ENCODE measurements at places on chromosomes 13 and 19.

DNA sequence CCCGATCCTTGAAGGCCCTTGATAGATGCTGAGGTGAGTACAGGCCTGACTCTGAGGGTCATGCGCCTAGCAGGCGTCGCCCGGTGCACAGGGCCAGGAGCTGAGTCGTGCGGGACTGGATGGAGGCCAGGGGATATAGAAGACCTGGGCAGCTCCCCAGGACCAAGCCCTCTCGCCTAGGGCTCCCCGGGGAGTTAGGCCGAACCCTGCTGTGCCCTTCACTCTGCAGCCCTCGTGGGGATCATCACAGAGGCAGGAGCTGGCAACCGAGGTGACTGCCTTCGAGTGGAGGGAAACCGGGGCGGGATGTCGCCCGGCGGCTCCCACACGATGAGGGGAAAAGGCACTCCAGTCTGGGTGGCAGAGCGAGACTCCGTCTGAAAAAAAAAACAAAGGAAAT is 11.7 kb downstream of the CSNK1G2 start:
- no peak for DNase-seq

DNA sequence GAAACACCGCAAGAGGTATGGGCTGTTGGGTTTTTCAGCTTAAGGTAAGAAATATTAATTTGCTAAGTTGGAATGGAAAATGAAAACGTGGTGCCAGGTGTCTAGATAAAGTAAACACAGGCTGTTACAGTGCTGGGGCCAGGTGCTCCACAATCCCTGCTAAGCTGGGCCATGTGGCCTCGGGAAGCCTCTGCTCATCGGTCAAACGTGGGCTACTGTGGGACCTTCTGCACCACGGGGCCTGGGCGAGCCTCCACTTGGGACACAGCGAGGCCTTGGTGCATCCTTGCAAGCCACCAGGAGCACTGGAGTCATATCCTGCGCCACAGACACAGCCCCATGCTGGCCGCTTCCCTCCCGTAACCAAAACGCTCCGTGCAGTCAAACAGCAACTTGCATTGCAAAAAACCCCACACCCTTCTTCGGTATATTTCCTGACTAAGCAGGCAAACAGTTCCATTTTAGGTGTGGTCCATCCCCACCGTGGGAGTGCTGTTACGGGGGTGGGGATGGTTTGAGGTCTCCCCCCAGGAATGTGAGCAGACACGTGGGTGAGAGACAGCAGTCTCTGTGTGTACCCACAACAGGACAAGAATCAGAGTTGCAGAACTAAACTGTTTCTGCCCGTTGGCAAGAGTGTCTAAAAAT is 96.3 kb upstream of the SOX1 start:
- no peak for DNase-seq

- DNase-seq, result no peak
Measured at GRCh38 chr19:12260236-12260635, 34.4 kb downstream of the ZNF44 start.

GRCh38 chr19:55488986-55489710 is 912 bp downstream of the SSC5D start:
- DNase-seq, result no peak

DNA sequence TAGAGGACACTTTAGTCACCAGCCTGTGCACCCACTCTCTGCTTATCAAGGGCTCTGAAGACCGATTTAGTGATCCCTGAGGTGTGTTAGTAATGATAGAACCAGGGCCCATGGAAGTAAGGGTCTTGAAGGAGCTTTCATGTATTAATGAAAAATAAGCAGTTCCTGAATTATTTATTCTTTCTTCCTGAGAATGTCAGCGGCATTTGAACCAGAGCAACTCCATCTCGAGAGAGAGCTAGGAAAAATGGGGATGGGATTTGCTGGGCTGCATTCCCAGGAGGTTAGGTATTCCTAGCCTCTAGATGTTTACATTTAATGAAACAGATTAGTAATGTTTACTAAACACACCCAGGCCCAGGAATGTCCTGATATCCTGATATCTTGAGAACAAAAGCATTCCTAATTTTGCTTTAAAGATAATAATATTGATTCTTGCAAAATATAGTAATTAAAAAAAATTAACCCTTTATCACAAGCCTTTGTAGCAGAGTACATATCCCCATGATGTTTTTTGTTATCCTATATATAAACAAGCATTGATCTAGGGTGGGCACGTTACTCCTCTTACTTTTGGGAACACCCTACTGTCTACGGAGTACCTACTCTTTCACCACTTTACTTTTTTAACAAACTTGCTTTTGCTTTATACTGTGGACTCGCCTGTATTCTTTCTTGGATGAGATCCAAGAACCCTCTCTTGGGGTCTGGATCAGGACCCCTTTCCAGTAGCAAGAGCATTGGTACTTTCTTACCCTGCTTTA is 63.1 kb downstream of the COG3 start:
- DNase-seq, result no peak

GRCh38 chr19:16327501-16327900 is 2.9 kb downstream of the KLF2 start:
- no peak for DNase-seq

DNA sequence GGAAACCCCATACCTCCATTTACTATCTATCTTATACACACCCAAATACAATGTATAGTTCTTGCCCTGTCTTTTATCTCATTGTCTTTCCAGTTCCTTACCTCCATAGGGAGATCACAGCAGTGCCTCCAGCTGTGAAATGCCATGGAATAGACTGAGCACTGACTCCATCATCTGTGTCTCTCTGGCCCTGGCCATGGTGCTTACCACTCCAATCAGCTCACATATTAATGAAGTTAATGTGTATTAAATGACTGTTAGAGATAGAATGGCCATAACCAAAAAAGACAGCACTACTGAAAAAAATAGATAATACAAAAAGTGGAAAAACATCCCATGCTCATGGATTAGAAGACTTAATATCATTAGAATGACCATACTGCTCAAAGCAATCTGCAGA is 240.4 kb upstream of the SOX21 start:
- no peak for DNase-seq

GRCh38 chr13:44300895-44301638 is 72.6 kb upstream of the SERP2 start:
- peak; percentile 62 for DNase-seq

GRCh38 chr19:4831304-4831978 is at the start of gene TICAM1:
TSS of gene TICAM1 (minus strand) at chr19:4831712. CDS start at chr19:4818377, 13,335 bp downstream.
- DNase-seq, result peak; percentile 44

DNA sequence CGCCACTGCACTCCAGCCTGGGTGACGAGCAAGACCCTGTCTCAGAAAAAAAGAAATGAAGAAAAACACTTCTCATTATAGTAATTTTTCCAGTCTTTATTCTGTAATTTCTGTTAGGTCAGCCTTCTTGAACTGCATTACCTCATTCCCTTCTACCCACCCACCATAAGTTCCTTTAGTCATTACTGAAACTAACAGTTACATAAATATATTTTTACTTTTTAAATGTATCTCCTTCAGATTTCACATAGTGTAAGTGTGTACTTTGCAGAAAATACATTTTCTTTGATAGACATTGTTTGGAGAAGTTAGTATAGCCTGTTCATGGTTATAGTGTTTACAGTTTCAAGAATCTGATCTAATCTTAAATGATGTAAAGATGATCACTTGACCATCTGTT is 31.7 kb upstream of the KCTD4 start:
- DNase-seq, result no peak

GRCh38 chr13:89455741-89456140 is 1784.6 kb downstream of the SLITRK5 start:
- peak; percentile 12 for DNase-seq

- peak; percentile 41 for DNase-seq
Measured at GRCh38 chr13:111460548-111461444, 140.4 kb downstream of the TEX29 start.

GRCh38 chr13:27476943-27477703 is 26.8 kb upstream of the MTIF3 start:
- no peak for DNase-seq

DNA sequence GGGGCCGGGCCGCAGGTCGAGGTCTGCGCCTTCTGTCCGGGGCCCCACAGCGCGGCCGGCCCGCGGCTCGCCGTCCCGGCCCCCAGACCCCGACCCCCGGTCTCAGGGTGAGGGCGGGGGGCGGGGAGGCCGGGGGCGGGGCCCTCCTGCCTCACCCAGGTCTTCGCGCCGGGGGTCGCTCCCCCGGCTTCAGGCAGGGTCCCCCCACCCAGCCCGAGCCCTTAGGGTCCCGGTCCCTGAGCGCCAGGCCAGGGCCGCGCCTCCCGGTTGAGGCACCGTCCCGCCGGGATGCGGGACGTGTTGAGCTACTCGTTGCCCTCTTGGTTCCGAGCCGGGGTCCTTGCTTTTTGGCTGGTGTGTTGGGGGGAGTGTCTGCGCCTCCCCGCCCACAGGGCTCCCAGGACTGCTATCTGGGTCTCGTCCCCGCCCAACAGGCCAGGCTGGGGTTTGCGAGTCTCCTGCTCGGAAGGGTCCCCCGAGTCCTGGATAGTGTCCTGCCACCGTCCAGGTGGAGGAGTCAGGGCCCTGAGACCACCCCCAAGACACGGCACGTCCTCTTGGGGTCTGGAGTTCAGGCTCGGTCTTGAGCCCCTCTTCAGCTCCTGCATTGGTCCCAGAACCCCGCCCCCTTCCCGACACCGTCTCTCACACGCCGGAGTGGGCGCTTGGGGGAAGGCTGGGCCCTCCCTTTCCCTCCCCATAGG is 452 bp downstream of the PIAS4 start:
- DNase-seq, result no peak

DNA sequence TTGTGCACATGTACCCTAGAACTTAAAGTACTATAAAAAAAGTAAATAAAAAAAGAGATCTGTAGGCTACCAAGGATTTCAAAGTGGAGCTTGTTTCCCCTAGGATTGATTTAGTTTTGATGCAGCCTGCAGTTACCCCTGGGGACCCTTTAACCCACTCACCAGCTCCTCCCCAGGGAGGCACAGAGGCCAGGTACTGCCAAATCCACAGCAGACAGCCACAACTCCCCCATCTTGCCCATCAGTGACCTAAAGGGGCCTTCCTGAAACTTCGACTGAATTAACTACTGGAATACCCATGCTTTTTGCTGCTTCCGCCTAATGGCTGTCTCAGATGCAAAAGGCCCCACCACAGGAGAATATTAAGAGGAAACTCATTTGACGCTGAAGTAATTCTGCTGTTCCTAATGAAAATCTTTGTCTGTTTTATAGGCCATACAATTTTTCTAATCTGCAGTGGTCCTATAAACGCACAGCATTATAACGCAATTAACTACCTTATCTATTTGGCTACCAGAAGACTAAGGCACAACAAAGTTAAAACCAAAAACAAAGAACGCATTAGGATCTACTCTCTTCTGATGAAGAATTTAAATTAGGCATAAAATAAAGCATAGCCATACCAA is 95.0 kb downstream of the FOXO1 start:
- no peak for DNase-seq

GRCh38 chr13:62767473-62767872 is 1351.8 kb upstream of the PCDH20 start:
- no peak for DNase-seq

- DNase-seq, result no peak
Measured at GRCh38 chr19:46066471-46066870, 25.7 kb upstream of the IGFL4 start.

DNA sequence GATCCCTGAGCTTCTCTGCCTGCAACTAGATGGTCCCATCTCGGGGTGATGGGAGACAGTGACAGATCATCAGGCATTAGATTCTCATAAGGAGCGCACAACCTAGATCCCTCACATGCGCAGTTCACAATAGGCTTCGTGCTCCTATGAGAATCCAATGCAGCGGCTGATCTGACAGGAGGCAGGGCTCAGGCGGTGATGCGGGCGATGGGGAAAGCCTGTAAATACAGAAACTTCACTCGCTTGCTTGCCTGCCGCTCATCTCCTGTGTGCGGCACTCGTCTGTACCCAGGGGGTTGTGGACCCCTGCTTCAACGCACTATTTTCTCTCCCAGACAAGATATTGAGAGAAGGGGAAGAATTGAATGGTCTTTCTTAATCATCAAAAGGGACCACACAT is 473.9 kb downstream of the ZNF536 start:
- no peak for DNase-seq

- peak; percentile 18 for DNase-seq
Measured at GRCh38 chr13:41007744-41008128, 11.4 kb downstream of the ELF1 start.

GRCh38 chr13:108120302-108120701 is 95.0 kb downstream of the LIG4 start:
- no peak for DNase-seq

DNA sequence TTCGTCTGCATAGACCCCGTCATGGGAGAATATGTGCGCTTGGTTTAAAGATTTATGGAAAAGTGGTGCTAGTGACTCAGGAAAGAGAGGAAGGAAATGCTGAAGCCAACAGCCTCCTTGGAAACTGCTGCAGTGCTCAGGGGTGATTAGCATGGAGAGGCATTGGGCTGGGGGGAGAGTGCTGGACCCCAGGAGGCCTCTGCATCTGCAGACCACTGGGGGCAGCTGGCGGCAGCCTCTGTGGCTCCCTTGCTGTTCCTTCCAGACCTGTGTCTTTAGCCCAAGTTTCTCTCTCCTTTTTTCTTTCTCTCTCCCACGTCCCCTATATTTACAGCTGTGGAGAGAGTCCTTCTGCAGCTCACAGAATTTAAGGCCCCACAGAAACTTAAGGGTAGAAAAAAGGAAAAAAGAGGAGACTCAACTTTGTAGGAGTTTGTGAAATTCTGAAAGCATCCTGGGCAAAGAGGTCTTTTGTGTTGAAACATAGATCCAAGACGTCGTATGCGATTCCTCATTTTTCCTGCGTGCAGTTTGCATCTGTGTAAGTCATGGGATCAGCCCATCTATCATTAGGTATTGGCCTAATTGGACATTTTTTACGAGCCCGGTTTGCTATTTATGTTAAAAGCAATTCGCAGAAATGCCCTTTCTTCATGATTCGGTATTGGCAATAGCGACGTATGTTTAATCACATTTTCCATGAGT is 116.2 kb upstream of the ZNF536 start:
- no peak for DNase-seq

- no peak for DNase-seq
Measured at GRCh38 chr13:45209229-45209628, 8.4 kb upstream of the KCTD4 start.

- no peak for DNase-seq
Measured at GRCh38 chr19:42269478-42270345, 660 bp downstream of the CIC start.

- no peak for DNase-seq
Measured at GRCh38 chr13:45372189-45373161, 31.5 kb upstream of the TPT1 start.

DNA sequence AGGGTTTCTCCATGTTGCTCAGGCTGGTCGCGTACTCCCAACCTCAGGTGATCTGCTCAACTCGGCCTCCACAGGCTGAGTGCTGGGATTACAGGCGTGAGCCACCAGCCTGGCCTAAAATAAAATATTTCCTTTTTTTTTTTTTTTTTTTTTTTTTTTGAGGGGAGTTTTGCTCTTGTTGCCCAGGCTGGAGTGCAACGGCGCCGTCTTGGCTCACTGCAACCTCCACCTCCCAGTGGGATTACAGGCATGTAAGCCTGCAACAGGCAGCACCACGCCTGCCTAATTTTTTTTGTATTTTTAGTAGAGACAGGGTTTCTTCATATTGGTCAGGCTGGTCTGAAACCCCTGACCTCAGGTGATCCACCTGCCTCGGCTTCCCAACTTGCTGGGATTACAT is 4.9 kb downstream of the ZNF506 start:
- DNase-seq, result no peak

GRCh38 chr13:41241626-41242025 is 21.8 kb downstream of the MTRF1 start:
- no peak for DNase-seq
